ENCODE measurements at places on chromosomes 3 and 15.

DNA sequence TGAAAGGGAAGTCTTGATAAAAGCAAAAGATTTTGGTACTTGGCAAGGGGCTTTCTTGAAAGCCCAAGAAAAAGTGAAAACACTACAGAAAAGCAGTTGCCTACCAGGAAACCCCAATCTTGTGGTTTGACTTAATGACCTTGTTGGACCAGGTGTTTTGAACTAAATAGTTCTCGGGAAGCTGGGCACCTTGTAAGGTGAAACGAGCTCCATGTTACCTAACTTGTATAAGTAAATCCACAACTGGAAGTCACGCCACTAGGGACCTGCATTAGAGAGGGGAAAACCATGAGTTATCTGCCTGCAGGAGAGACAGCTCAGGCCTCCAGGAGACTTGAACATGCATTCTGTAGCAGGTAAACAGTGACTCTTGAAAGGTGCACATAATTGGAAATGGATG is 88.2 kb downstream of the GMPS start:
- DNase-seq = no peak

DNA sequence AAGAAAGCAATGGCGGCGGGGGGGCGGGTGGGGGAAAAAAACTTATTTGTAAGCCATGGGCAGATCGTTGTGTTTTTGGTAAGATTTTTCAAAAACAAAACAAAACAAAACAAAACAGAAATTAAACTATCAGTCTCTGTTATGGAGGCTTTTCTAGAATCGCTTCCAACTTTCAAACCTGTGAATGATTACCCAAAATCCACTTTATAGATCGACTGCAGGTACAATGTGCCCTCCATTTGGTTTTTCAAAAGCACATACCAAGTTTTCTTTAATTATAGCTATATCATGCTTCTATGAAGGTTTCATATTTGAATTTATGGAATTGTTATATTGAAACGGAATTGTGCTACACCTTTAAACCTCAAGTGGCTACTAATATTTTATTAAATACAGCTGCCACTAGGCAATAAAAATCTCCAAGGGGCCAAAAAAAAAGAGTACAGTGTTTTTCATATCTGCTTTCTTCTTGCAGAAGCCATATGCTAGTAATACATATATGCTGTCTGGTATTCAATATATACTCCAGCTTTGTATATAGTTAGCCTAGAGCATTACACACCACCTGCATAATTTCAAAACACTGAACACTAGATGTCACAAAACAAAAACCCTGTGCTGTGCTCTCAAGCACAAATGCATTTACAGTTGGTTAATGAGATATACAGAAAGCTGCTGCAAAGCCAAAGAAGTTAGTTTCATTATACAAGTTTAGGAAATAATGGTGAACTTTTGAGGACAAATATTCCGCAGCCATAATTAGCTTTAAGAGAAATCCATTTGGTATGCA is 683.8 kb upstream of the NR2F2 start:
- no peak for DNase-seq

GRCh38 chr3:155957412-155957880 is 87.0 kb downstream of the GMPS start:
- DNase-seq = no peak

- no peak for DNase-seq
These were observed 116.1 kb downstream of the KLF13 start for GRCh38 chr15:31442699-31443111.

DNA sequence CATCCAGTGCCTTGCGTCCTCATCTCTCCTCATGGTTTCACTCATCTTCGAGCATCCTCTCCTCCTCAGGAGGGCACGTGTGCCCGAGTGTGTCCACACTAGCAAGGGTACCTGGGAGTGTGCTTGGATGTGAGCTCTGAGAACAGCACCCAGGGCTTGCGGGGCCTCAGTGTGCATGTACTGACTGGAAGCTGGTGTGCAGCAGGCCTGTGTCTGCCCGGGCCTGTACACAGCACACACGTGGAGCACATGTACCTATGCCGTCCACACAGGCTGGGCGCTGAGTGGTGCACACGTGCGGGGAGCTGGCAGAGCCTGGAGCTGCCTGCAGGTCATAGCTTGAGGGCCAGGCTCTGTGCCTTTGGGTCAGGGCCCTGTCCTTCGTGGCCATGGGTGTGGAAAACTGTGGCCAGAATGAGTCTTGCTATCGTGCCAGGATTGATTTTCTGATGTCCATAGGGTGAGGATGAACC is 34.9 kb downstream of the TSPAN3 start:
- no peak for DNase-seq

- DNase-seq = no peak
These were observed 16.9 kb upstream of the PRKCI start for GRCh38 chr3:170205302-170205701.

GRCh38 chr15:55999658-56000057 is 6.2 kb upstream of the NEDD4 start:
- no peak for DNase-seq

- DNase-seq = no peak
These were observed 26.2 kb downstream of the FAM43A start for GRCh38 chr3:194711913-194712312.

DNA sequence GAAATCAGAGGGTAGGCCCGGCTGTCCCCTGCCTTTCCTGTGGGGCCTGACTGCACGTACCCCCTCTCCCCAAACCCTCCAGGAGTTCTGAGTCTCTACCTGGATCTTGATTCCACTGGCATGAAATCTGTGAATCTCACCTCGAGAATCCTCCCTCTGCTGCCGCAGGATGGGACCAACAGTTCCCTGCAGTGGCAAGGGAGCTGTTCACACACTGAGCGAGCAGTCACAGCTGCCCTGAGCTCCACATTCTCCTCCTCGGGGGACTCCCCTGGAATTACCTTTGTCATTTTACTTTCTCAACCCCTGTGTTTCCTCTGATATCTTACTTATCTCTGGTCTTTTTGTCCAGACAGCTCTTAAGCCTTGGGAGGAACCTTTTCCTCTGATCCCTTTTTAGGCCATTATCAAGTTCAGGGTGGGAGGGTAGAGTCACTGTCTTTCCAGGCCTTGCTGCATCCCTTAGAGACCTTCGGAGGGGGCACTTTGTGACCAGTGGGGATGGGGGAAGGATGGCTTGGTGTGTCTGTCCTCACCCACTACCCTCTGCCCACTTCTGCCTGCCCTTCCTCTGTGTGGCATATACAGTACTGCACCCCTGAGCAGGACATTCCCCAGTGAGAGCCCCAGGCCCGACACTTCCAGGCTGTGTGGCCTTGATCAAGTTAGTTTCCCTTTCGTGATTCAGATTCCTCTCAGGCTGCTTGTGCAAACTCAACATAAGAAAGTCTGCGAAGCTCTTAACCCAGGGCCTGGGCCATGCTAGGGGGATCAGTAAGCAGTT is 42.0 kb downstream of the CACNA2D3 start:
- no peak for DNase-seq

DNA sequence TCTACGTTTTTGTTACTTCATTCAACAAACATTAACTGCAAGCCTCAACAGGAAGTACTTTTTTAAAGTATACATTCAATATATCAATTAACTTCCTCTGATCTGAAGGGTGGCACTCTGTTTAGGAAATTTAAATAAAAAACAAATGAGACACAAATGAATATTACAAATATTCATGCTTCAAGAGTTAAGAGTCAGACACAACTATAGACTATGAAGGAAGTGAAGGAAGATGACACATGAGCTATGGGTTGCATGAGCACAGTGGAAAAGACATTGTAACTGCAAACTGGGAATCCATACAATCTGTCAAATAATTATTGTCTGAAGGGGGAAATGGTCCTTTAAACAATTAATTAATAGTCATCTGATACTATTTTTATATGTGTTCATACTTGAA is 26.8 kb upstream of the ALCAM start:
- no peak for DNase-seq

GRCh38 chr3:32443478-32443877 is 51.8 kb downstream of the CMTM7 start:
- no peak for DNase-seq

GRCh38 chr15:79396850-79397249 is 35.3 kb upstream of the MINAR1 start:
- no peak for DNase-seq

DNA sequence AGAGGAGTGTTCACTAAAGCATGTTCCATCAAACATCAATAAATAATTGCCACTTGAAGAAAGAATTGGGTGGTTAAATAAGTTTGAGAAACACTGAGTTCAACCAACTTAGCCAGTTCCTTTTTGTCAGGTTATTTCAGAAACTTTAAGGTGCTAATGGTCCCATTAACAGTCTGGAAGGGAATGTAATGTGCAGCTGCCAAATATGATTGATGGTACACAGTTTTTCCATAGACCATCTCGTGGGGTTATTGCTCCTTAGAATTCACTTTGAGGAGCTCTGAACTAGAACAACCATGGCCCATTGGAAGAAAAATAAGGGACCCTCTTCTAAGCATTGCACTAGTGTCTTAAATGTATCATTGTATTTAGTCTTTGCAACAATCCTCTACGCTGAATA is 185.8 kb upstream of the NR2F2 start:
- DNase-seq = no peak

DNA sequence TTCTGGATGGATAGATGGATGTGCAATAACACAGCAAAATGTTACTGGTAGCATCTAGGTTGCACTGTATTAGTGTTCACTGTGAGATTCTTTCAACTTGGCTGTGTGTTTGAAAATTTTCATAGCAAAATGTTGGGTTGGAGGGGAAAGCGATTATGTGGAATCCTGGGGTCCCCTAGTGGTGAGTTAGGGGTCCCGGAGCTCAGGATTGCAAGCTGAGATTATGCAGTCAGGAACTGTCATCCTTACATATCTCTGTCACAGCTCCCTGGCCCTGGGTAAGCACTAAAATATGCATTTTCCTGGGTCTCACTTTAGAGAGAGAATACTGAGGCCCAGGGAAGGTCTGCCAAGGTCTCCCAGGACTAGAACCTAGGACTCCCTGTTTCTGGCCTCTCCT is 77.2 kb downstream of the CEMIP start:
- DNase-seq = no peak

DNA sequence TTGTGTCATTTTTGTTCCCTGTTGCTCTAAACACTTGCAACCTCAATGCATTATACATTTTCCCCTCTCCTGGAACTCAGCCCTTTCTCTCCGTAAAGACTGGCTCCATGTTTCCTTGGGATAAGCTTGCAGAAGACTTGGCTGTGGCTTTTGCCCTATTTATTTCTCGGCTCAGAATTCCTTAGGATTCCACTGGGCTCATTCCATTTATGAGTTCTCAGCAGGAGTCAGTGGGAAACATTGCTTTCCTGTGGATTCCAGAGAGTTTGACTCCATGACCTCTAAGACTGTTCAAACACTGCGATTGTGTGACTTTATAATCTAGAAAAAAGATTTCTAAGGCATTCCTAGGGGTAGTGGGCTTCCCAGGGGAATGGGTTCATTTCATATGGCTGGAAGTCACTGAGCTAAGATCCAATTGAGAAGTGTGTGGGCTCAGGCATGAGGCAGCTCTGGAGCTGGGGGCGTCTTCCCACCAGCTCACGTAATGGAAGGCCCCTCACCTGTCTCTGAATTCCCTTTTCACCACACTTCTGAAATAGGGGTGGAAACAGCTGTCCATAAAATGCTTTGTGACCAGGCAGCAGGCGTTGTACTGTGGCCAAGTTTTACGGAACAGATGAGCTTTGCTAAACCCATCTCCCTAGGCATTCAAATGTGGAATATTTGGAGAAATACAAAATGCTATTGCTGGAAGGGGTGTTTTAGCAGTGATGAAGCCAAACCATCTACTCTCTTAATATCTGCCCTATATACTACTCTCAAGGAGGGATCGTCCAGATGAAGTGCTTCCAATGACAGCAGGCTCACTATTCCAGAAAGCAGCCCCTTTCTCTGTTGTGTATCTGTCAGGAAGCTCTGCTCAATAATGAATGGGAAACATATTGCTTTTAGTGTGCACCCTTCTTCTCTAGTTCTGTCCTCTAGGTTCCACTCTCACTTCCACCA is 91.8 kb upstream of the BCL6 start:
- DNase-seq = no peak

DNA sequence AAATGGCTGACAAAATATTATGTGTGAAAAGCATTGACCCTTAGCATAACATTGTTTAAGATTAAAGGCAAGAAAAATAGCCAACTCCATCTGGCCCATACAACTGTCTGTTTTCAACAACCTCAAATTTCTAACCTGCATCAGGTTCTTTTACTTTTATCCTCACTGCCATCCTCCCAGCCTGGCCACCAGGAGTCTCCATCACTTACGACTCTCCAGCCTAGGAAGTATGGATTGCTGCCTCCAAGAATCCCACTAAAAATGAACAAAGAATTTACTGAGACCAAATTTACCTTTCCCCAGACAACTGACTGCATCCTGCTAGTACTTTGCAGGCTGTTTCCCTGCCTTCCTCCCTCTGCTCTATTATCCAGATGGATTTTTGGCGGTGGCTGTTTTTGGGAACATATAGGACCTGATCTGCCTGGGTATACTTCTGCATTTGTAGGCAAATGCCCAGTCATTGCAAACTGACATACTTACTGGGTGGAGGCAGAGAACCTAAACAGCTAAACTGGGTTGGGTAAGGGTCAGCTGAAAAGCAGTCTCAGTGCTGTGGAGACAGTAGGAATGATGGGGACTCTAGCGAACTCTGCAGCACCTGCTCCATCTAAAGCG is 144.2 kb downstream of the GHSR start:
- DNase-seq = no peak

- no peak for DNase-seq
These were observed 29.2 kb downstream of the STT3B start for GRCh38 chr3:31561891-31562290.

- DNase-seq = no peak
These were observed 4.8 kb downstream of the SECISBP2L start for GRCh38 chr15:49041426-49041825.

- no peak for DNase-seq
These were observed 172.0 kb upstream of the BFSP2 start for GRCh38 chr3:133227813-133228212.

DNA sequence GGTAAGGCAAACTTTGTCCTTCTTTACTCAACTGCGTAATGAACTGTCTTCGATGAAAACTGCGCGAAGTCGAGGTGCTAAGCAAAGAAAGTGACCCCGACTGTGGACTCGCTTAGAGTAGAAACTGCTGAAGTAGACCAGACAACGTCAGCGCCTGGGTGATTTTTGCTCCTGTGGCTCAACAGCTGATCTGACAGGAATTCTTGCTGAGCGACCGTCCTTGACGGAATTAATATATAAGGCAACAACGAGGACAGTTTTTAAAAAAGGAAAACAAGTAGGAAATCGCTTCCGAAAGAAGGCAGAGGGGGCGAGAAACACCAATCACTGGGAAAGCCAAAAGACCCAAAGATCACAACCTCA is 541 bp downstream of the RPS27L start:
- no peak for DNase-seq

GRCh38 chr15:64131547-64131946 is 20.0 kb upstream of the SNX22 start:
- no peak for DNase-seq

DNA sequence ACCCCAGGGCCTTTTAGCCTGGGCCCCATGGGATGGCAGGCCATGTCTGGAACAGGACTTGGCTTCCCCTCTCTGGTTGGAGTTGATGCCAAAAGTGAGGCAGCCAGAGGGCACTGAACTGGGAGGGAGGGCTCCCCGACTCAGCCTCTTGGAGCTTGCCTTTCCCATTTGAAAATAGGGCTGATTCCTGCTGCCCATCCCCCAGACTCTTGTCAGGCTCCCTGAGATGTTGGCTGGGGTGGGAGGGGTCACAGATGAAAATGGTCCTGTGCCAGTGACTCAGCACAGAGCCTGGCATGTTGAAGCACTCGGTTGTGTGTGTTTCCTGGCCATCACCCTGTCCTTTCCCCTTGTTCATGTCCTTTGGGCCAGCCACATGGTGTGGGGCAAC is 6.6 kb downstream of the PPCDC start:
- DNase-seq = no peak
